ENCODE measurements at places on chromosomes 6 and 20.

DNA sequence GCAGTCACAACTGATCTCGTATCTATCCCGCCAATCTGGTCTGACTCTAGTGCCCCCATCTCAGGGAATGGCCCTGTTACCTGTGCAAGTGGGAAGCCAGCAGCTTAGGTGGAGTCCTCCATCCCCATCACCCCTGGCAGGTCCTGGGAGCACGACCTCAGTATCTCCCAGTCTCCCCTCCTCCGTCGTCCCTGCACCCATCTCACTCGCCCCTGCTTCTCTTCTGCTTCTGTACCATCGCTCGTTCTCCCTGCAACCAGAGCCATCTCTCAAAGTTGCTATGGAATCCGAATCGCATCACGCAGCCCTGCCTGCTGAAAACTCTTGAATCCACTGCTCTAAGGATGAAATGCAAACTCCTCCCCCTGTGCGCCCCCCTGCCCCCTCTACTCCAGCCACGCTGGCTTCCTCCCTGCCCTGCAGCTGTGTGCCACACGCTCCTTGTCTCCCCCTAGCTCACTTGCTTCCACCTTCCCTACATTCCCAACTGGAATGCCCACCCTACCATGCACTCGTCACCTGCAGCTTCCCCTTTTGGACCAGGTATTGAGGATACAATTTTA is 64.0 kb upstream of the PTGIS start:
- no peak for DNase-seq

DNA sequence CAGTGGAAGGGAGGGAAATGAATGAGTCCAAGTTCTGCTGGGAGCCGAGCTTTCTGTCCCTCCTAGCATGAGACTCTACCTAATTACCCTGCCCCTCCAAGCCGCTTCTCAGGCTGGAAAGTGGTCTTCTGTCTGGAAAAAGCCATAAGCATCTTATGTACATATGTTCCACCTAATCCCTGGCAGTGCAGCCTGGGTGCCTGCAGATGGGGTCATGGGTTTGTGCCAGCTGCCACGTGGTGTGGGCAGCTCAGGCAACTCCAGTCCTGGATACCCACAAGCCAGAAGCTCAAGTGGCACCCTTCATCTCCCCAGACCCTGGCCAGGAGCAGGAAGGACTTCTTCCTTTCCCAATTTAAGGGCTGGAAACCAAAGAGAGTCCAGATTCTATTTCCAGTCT is 253.1 kb downstream of the LY86 start:
- peak; percentile 24 for DNase-seq

GRCh38 chr20:23515250-23515939 is 24.5 kb downstream of the CST8 start:
- no peak for DNase-seq

- DNase-seq, result no peak
Measured at GRCh38 chr6:112522587-112522986, 175.5 kb downstream of the RFPL4B start.

DNA sequence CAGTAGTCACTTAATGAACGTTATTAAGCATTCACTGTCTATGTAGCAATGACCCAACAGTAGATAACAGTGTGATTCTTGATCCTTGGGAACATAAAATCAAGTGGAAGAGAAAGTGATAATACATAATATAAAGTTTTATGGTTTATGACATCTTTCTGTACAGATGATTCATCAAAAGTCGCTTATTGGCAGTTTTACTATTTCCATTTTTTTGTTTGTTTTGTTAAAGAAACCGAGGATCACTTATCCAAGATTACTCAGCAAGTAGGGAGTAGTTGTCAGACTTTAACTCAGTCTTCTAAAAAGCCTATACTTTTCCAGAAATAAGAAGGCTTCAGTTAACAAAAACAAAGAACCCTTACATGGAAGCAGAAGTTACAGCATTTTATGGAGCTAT is 260.8 kb downstream of the ZFAND3 start:
- no peak for DNase-seq

DNA sequence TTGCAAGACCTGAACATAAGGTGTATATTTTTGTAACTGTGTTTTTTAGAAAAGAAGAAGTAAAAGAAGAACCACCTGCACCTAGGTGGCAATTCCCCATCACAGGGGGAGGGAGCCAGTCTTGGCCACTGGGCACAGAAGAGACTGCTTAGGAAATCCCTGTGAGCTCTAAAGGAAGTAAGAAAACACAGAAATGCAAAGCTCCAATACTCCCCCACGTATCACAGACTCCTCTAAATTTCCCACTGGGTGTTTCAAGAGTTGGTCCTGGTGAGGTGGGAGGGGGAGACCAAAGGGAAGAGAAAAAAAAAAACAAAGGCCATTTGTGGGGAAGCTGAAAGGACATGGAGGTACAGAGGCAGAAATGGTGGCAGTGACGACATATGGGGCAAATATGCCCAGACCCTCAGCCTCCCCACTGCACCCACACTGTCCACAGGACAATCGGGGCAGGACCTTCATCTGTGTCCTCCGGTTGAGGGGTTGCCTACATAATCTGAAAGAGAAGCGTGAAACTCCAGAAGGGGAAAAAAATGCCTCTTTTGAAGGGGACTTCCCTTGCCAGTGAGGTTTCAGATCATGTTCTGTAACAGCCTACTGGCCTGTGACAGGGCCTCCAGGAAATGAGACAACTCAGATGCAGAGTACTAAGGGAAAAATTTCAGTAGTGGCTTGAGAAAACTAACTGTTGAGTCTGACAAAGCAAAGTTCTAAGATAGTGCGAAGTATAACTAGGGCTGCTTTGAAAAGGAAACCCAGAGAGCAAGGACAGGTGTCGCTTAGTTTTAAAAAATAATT is 226.2 kb upstream of the MARCKS start:
- DNase-seq, result peak; percentile 58

DNA sequence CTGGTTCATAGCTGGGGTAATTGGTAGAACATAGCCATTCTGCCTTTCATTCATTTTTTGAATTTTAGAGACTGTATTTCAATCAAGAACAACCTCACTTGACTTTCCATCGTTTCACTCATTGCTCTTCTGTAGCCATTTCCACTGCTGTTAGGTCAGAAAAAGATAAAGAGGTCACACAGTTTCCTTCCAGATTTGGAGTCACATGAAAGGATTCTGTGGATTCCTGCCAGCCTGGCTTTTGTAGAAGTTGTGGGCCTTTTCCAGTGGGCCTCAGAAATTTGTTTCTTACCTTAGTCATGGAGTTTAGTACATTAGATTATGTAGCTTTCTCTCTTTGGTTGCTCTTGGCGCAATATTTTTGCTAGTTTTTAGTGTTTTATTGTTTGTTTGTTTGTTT is 157.8 kb downstream of the SASH1 start:
- no peak for DNase-seq

DNA sequence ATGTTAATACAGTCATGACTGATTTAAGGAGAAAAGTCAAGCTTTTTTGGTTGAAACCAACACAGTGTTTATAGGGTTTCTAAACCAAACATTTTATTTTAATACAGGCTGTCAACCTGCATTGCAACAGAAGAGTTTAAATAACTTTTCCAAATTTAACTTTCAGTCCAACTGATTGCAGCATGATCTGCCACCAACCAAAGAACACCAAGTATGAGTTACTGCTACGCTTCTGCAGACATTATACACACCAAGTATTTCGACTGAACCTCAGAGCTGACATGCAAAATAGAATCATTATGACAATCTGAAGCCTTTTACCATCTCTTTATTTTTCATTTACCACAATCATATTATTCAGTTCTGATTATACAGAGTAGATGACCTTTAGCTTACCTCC is 151.2 kb upstream of the DST start:
- DNase-seq, result no peak

DNA sequence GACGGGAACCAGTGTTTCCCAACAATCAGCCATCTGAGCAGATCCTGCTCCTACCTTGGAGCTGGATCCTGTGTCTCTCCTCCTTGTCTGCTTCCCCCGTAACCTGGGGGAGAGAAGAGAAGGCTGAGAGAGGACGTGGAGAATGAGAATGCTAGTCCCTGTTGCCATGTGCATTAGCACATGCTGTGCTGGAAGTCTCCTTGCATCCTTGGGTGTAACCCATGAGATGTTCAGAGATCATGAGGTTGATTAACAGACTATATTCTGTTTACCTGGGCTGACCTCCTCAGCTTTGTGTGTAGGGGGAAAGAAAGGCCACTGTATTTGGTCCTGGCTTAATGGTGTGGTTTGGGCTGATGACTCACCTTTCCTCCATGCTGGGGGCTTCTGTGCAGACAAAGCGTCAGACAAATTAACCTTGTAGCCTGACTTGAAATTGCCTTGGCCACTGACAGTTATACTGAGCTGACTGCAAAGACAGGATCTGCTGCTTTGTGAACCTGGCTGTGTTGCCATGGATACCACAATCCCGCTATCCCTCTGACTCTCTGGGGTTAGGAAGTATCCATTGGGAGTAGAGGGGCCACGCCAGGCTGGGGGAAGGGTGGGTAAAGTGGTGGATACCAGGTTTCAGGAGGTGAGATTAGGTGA is 243.7 kb upstream of the CHD6 start:
- no peak for DNase-seq

DNA sequence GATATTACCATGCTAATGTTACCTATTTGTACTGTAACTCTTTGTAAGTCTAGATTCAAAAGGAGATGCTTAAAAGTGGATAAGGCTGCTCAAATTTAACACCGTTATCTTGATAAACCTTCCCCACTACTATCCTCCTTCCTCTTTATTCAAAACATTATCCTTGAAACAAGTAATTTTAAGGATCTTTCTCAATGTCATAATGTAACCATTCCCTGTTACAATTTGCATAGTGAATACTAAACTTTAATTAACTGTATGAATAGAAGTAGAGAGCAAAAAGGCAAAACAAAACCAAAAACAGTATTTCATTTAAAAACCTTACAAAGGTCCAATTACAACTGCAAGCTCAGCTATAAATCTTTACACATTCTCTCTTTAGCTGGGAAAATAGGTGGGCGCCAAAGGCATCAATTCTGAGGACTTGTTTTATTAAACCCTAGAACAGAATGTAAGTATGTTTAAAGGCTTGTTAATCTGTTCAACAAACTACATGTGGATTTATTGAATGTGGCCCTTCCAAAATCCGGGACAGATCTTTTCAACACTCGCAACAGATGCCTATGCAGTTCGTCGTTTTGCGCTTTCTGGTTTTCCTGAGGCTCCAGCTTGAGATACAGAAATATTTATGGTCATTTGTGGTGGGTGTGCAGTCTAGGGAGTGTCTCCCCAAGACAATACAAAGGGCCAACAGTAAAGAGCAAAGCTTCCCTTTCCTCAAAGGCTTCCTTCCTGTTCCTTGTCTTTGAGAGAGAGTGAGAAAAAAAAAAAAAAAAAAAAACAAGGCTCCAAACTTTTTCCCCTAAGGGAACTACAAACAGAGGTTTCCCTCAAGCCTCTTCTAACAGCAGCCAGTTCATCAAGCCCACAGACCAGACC is 15.1 kb downstream of the KIF13A start:
- no peak for DNase-seq

DNA sequence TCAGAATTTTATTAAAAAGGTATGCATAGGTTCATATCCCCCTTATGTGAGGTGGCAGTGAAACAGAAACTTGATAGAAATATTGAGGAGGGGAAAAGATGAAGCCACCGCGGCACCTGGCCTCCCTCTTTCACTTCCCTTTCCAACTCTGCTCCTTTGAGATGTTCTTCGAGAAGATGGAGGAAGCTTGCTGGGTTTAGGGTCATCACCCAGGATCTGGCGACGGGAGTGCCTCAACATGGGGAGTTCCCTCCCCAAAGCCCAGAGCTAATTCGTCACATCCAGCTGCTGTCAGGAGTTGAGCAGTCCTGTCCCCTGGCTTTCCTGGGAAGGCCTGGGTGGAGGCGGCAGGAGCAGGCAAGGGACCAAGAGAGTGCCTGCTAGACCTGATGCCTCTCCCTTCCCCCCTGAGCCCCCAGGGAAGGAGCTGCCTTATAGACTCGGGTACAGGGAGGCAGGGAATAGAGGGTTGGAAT is 29.1 kb downstream of the RREB1 start:
- DNase-seq, result no peak

GRCh38 chr6:154605178-154605881 is 94.8 kb upstream of the CNKSR3 start:
- no peak for DNase-seq

- DNase-seq, result no peak
Measured at GRCh38 chr20:61131944-61132343, 120.1 kb upstream of the CDH4 start.

- DNase-seq, result no peak
Measured at GRCh38 chr20:44527716-44528199, 5.9 kb upstream of the SERINC3 start.

DNA sequence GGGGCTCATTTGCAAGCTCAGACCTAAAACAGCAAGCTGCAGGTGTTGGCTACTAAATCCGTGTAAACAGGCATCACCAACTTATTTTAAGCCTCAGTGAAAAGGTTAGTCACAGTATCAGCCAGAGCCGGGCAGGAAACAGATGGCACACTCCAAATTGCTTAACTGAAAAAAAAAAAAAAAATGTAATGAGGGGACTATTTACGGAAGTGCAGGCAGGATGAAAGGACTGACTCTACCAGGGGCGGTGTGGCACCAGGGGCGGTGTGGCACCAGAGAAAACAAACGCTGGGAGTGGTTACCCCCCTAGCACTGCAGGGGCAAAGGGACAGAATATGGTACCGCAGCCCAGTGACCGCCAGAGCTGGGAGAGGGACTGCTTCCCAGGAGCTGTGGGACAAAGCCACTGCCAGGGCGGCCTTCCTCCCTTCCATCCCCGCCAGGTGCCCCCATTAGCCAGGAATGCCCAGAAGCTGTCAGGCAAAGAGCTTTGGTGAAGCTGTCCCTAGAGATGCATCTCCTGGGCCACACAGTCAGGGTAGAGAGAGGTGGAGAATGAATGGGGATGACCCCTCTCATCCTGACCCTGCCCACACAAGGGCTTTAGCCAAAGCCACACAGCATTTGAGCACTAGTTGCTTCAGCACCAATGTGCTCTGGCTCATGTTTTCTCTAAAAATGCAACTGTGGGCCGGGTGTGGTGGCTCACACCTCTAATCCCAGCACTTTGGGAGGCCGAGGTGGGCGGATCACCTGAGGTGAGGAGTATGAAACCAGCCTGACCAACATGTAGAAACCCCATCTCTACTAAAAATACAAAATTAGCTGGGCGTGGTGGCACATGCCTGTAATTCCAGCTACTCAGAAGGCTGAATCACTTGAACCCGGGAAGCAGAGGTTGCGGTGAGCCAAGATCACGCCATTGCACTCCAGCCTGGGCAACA is 39.6 kb upstream of the GFOD1 start:
- peak; percentile 98 for DNase-seq

DNA sequence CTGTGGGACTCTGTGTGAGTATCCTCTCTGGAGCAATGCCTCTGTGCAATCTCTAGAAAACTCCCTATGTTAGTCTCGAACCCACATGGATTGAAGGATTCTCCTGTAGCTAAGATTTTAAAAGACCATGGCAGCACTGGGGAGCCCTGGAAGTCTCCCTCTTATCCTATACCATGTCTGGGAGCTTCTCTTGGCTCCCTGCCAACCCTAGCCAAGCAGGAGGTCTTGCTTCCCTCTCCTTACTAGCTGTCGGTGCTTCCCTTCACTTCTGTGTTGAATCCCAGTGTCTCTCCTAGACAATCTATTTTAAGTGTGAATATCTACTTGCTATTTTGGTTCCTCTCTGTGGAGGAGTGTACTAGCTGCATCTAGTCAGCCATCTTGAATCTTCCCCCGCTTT is 118.8 kb upstream of the NRN1 start:
- no peak for DNase-seq
